ENCODE measurements at places on chromosomes 13 and 19.

DNA sequence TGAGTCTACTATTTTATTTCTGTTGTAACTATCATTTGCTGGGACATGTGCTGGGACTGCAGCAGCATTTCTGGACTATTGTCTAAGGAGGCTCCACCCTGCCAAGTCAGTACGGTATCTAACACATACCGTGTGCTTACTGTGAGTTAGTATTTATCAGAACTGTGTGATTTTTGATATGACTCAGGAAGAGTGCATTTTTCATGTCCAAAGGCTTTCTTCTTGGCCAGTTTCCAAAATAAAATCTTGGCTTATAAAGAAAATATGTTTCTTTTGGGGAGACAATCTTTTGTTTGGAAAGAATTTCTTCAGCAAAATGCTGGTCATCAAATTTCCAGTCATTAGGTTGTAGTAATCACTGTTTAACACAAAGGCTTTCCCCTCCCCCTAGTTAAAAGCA lies 11.6 kb downstream of the PARP4 start:
- DNase-seq, result no peak

DNA sequence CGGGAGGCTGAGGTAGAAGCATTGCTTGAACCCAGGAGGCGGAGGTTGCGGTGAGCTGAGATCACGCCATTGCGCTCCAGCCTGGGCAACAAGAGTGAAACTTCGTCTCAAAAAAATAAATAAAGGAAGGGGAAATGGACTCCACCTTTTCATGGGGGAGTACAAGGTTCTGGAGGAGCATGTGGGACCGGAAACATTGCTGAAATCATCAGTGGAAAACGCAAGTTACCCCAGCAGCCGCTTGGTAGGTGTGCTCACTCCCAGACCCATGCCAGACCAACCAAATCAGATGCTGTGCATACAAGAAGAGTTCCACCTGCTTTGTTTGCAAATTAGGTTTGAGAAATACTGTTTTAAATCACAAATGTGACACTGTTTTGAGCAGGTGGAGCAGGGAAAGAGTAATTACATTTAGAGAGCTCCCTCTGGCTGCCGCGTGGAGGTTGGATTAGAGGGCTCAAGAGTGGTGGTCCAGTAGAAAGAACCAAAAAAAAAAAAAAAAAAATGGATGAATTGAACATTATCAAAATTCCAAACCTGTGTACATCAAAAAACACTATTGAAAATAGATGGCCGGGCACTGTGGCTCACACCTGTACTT lies 4.9 kb downstream of the ERICH4 start:
- DNase-seq, result no peak

- no peak for DNase-seq
Measured at GRCh38 chr13:48424212-48424611, 11.3 kb upstream of the LPAR6 start.

GRCh38 chr13:99053636-99054233 lies 75.9 kb upstream of the DOCK9 start:
- DNase-seq, result no peak

DNA sequence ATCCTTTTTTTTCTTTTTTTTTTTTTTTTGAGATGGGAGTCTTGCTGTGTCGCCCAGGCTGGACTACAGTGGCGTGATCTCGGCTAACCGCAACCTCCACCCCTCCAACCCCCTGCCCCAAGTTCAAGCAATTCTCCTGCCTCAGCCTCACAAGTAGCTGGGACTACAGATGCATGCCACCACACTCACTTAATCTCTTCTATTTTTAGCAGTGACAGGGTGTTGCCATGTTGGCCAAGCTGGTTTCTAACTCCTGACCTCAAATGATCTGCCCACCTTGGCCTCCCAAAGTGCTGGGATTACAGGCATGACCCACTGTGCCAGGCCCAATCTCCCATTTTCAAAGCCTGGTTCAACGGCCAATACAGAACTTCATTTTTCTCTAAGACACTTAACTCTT lies 9.1 kb downstream of the FOXO1 start:
- no peak for DNase-seq

DNA sequence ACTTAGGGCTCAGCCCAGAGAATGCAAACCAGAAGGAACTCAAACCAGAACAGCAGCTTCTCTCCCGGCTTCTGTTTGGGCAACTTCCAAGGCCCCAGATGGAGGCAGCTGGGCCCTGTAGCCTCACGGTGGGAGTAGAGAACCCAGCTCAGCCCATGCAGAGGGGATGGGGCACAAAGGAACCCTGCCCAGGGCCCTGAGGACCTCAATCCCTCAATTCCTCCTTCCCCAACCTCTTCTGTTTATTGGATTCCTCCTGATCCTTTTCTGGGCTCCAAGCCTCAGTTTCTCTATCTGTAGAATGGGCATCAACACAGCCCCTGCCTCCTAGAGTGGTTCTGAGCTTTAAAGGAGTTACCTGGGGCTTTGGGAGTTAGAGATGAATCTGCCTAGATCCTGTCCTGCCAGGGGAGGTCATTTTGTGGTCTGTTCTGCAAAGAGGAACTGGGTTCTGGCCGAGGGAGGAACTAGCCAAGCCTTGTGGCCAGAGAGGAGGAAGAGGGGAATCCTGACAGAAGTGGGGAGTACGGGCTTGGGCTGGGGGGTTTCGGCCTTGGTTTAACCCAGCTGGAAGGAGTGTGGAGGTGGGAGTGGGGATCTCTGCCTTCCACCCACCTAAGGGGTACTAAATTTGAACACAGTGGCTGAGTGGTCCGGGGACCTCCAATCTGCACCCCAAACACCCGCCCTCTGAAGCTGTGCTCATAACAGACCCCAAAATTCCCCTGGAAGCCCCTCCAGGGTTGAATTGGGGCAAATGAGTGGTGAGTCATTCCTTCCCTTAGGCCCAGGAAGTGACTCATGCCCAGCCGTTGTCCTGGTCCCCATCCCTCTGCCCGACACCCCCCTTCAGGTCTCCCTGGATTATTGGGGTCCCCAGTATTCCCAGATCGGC lies 2.7 kb downstream of the ADGRE5 start:
- DNase-seq, result peak; percentile 48

DNA sequence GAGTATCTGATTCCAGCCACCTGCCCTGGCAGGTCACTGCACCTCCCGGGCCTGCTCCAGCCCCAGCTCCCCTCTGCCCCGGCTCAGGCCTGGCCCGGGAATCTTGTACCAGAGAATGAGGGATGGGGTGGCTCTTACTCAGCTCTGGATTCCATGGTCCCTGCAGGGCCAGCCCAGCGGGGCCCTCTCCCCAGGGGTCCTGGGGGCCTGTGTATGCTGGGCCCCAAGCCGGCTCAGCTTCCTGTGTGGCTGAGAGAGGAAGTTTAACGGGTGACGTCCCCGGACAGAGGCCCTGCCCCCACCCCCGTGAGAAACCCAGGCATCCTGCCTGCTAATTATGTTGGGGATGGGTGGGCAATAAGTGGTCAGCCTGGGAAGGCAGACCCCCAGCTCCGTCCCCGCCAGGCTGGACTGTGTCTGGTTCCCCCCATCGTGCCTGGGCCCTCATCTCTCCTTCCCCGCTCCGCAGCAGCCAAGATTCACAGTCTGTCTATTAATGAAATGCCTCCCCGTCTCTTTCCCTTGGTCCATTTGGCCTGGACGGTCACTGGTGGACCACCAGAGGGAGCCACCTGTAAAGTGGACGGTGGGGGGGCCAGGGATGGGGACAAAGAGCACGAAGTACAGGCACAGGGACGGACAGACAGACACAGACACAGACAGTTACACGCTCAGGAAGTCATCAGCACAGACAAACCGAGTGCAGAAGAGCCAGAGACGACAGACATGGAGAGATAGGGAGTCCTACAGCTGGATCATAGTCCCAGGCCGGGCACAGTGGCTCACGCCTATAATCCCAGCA lies at the start of gene DENND1C:
Gene DENND1C (minus strand): TSS at position 247 of the 802 bp plus-strand sequence. CDS start 92 bp downstream, at position 155.
- no peak for DNase-seq

DNA sequence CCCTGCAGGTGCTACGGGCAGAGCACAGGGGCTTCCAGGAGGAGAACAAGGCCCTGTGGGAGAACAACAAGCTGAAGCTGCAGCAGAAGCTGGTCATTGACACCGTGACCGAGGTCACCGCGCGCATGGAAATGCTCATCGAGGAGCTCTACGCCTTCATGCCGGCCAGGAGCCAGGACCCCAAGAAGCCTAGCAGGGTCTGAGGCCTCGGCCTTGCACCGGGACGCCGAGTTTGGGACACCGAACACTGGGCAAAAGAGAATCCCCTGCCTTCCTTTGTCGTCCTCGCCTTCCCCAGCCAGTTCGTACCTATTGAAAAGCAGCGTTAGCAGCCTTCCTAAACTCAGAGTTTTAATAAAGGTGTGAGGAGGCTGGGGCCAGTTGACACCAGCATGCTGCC lies 12.1 kb downstream of the CBY2 start:
- DNase-seq, result no peak

DNA sequence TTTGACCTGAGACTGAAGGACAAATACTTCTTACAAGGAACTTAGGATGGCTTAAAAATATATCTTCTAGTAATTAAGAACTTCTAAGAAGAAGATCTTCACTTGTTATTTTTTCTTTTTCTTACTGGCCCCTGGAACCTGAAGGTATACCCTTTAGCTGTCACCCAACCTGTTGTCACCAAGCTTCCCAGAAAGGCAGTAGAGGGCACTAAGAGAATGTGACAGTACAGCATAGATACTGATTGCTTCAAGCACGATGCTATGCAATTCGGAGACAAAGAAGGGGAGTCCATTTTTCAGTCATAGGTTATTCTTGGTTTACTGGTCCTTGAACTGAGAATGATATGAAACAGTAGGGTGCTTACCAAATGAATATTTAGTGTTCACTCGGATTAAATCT lies 208.3 kb upstream of the PCDH9 start:
- DNase-seq, result no peak

GRCh38 chr13:50999641-51000040 lies 90.0 kb downstream of the RNASEH2B start:
- no peak for DNase-seq

DNA sequence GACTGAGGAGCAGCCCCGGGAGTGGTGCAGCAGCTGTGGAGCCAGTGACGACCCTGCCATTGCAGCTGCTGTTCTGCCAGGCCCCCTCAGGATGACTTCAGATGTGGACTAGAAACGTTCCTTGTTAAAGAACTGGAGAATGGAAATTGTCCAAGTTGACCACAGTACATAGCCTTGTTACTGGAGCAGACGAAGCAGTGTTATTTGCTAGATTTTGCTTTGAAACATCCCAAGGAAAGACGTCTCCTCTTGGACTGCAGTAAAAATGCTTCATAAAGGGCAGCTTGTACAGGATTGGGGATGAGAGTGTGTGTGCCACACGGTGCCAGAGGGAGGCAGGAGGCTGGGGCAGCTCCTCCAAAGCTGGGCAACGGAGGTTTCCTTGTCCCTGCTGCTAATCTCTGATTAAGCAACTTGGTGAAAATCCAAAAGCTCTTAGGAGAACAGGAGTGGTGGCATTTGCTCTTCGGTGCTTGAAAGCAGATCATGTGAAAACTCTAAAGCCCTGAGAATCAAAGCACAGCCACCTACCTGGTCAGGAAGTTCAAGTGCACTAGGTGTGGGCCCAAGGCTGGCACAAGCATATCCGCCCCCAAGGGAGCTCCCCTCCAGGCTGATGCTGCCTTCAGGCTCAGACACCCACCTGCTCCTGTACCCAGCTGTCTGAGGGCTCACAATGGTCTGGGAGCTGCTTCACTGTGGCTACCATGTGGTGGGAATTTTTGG lies 34.5 kb downstream of the SHISA2 start:
- no peak for DNase-seq

DNA sequence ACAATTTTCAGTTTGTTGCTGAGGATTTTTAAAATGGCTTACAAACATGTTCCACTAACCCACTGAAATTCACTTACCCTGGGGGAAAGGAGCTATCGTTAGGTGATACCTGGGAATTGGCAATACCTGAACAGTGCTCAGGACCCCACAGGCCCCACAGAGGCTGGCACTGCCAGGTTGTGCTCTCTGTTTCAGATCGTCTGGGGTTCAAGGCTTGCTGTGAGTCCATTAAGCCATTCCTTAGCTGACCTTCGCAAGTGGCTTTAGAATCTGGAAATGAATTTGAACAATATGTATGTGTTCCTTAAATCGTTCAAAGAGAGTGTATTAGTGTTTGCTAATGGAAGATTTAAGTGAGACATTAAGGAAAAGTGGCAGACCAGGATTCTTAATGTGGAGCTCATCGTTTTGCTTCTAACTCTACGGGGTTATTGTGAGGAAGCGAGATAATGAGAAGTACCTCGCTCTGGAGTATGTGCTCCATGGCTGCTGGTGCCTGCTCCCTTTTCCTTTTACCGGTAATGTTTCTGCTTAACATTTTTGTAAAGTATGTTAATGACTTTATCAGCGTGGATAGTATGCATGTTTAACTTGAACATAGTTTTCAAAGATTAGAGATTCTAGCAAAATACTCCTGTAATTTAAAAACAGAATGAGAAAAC lies 13.6 kb downstream of the KLF5 start:
- no peak for DNase-seq
